ENCODE measurements at places on chromosomes 5 and 9. TPM values are rescaled to one million over a fixed set of nuclear protein-coding genes. Genes with fewer than 3 reads are reported as not detected.

PCDHGB3 gene
- not detected for total RNA-seq

GRCh38 chr5:71695595-71695994 lies 23.5 kb upstream of the CARTPT start:
- DNase-seq, result peak; percentile 13
- H3K27ac ChIP-seq, result peak overlapping the region; percentile 77
- H3K4me1 ChIP-seq, result peaks cover 21% of the 10 kb centered on the region
- no peaks in the 10 kb centered on the region for H3K36me3 ChIP-seq
- H3K27me3 ChIP-seq, result no peaks in the 10 kb centered on the region

GRCh38 chr5:67011422-67011821 lies 185.2 kb downstream of the CD180 start:
- H3K36me3 ChIP-seq, result no peaks in the 10 kb centered on the region
- no peak for DNase-seq
- H3K27ac ChIP-seq, result peak overlapping the region; percentile 83
- H3K4me1 ChIP-seq, result peaks cover 54% of the 10 kb centered on the region
- no peaks in the 10 kb centered on the region for H3K27me3 ChIP-seq

DNA sequence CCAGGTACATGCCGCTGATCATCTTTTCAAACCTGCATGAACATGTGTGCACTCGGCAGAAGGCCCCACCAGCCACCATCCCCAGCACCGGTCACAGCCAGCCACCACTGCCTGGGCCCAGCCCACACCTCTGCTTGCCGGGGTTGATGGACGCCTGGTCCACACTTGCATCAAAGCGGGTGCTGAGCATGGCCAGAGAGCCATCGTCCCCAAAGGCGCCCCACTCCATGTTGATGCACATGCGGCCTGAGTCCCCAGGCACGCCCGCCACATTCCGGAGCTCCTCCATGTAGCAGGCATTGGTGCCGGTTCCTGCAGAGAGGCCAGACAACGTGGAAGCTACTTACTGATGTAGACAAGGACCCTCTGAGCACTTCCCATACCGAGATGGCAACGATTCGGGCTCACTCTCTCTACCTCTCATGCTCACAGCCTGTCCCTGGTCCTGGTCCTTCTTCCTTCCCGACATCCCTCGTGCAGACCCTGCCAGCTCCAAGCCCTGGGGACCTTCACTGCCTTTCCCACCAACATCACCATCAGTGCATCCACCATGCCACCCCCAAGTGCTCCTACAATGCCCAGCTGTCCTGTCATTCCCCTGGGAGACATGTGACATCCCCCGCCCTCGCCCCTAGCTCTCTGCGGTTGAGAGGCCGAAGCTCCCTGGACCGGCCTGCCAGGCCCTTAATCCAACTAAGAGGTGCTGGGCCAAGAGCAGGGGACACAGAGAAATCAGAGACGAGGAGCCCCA lies 17.2 kb downstream of the HK3 start:
- H3K27me3 ChIP-seq, result no peaks in the 10 kb centered on the region
- H3K36me3 ChIP-seq, result no peaks in the 10 kb centered on the region
- H3K27ac ChIP-seq, result no peak overlapping the region
- no peak overlapping the region for H3K4me3 ChIP-seq
- no peaks in the 10 kb centered on the region for H3K4me1 ChIP-seq
- DNase-seq, result no peak

GRCh38 chr5:1666812-1667588 lies 132.6 kb downstream of the MRPL36 start:
- H3K4me3 ChIP-seq, result no peak overlapping the region
- peaks cover 5% of the 10 kb centered on the region for H3K4me1 ChIP-seq
- peaks cover 32% of the 10 kb centered on the region for H3K27me3 ChIP-seq
- peak; percentile 82 for DNase-seq

Data from hepatocyte (in vitro differentiated cells).